ENCODE measurements at places on chromosomes 2 and 18. TPM values are rescaled to one million over a fixed set of nuclear protein-coding genes. Genes with fewer than 3 reads are reported as not detected.

The RFTN2 gene
- 4.6 TPM for total RNA-seq

The VWC2L gene
- not detected for total RNA-seq

The CROCC2 gene
- total RNA-seq: not detected

The CKAP2L gene
- total RNA-seq: 2.5 TPM

The ANKRD30BL gene
- total RNA-seq: not detected

The EPAS1 gene
- 676 TPM for total RNA-seq

The MDH1B gene
- 0.12 TPM for total RNA-seq

The IMMT gene
- 85.3 TPM for total RNA-seq

The ICOS gene
- not detected for total RNA-seq

The CDK5R2 gene
- not detected for total RNA-seq

DNA sequence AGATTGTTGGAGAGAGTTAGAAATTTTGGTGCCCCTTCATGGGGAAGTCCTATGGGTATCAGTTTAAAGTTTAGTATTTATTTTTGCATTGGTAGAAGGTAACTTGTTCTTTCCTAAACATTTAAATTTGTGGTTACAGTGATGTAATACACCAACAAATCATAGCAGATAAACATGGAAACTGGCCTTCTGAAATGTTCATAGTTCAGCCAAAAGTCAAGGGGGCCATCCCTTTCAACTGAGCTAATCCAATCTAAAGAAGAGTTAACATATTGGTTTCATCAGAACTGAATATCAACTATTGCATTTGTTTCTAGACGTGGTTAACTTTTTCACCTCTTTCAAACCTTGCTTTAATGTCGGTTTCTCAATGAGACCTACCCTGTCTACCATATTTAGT lies 46.3 kb downstream of the PPP1R1C start:
- no peak for DNase-seq

- DNase-seq: no peak
Measured at GRCh38 chr2:205892251-205892655, 193.7 kb downstream of the INO80D start.

DNA sequence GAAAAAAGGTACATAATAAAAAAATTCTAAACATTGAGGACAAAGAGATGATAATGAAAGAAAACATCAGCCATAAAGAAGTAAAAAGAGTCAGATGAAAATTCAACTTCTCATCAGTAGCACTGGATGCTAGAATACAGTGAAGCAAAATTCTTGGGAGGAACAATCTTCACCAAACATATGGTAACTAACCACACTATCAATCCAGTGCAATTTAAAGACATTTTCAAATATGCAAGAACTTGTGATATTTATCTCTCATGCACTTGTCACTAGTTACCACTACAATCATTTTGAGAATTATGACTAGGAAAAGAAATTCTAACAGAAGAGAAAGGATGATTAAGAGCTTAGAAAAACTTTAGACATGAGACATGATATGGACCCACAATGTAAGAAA lies 127.4 kb downstream of the RTTN start:
- DNase-seq: no peak

DNA sequence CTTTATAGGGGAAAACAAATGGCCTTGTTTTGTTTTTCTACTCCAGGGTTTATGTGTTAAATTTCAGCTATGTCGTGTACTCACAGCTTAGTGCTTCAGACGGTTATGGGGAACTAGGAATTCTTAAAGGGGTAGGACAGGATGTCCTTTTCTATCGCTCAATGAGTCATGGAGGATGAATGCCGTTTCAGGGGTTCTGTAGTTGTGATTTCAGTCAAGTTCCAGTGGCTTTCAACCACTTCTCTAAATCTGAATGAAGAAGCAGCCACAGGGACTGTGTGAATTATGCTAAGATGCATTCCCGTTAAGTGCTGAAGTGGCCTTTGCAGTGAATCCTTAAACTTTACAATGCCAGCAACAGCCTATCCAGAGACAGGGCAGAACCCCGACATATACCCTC lies 1231.7 kb upstream of the ZEB2 start:
- no peak for DNase-seq

- no peak for DNase-seq
Measured at GRCh38 chr2:48195169-48195568, 288.9 kb upstream of the FBXO11 start.

GRCh38 chr2:31033032-31033431 lies 105.2 kb downstream of the GALNT14 start:
- no peak for DNase-seq

- no peak for DNase-seq
Measured at GRCh38 chr2:16784652-16785051, 119.0 kb upstream of the CYRIA start.

- no peak for DNase-seq
Measured at GRCh38 chr2:214503568-214503967, 92.7 kb downstream of the VWC2L start.

- no peak for DNase-seq
Measured at GRCh38 chr2:235810846-235811245, 317.0 kb downstream of the AGAP1 start.

Measured in glomerular endothelial cell (primary cell).